Suprapubic skin (tissue), 4 donors: ENCODE measurements at places on chromosomes 1 and 21. TPM values are rescaled to one million over a fixed set of nuclear protein-coding genes. Genes with fewer than 3 reads are reported as not detected.

BNIPL gene
- 224 TPM for total RNA-seq

ANGPTL3 gene
- not detected for total RNA-seq

CBR3 gene
- 24.9 TPM for total RNA-seq

CYYR1 gene
- 9.3 TPM for total RNA-seq

CR1L gene
- not detected for total RNA-seq

FAM43B gene
- total RNA-seq = not detected

OSCP1 gene
- total RNA-seq = 15.4 TPM

FBXO2 gene
- 16.7 TPM for total RNA-seq

GBP2 gene
- total RNA-seq = 72.3 TPM

KRTAP10-10 gene
- 3.3 TPM for total RNA-seq

TMCO4 gene
- 14.7 TPM for total RNA-seq

DNA sequence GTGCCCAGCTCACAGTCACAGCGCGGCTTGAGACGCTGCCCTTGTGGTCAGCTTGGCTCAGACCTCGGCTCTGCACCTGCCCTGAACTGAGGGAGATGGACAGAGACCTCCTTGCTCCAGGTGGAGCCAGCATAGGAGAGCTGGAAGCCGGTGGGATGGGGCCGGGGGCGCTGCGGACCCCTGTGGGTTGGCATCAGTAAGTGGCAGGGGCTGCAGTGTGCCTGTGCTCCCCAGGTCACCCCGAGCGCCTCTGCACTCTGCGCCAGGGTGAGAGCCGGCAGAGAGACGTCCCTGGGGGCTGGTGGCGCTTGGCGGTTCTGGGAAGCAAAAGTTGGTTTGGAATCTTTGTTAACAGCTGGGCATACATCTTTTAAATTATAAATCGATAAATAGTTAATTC is 105.6 kb upstream of the TTC34 start:
- H3K4me3 ChIP-seq = no peak overlapping the region
- no peaks in the 10 kb centered on the region for H3K36me3 ChIP-seq
- H3K27me3 ChIP-seq = peaks cover 74% of the 10 kb centered on the region
- no peak for DNase-seq
- H3K4me1 ChIP-seq = no peaks in the 10 kb centered on the region

- H3K4me1 ChIP-seq = peaks cover 30% of the 10 kb centered on the region
- DNase-seq = no peak
- no peaks in the 10 kb centered on the region for H3K36me3 ChIP-seq
- no peak overlapping the region for H3K4me3 ChIP-seq
- no peaks in the 10 kb centered on the region for H3K27me3 ChIP-seq
Observed at GRCh38 chr1:113782406-113782805, 23.1 kb upstream of the PHTF1 start.

- no peak overlapping the region for H3K4me3 ChIP-seq
- H3K27ac ChIP-seq = peak overlapping the region; percentile 69
- no peak for DNase-seq
- H3K4me1 ChIP-seq = peaks cover 36% of the 10 kb centered on the region
- peaks cover 17% of the 10 kb centered on the region for H3K36me3 ChIP-seq
Observed at GRCh38 chr1:15966081-15966955, 9.6 kb downstream of the ZBTB17 start.

DNA sequence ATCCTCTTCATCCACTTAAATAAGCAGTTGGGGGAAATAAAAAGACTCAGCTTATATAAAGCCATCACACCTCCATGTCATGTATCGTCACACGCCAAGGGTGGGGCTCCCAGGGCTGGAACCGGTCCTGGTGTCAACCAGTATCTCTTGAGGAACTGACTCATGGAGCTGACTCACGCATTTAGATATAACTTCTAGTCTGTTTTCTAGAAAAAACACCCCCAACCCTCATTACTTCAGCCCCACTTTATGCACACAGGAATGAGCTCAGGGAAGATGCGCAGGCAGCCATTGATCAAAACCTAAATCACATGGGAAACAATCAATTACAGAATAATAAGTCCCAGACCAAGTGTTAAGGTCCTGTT is 6.9 kb upstream of the IL22RA1 start:
- peaks cover 18% of the 10 kb centered on the region for H3K4me1 ChIP-seq
- peaks cover 7% of the 10 kb centered on the region for H3K27me3 ChIP-seq

GRCh38 chr21:42653231-42654061 is at the start of gene PDE9A:
TSS of gene PDE9A (plus strand) at chr21:42653621. CDS start at chr21:42653815, 194 bp downstream.
- H3K4me1 ChIP-seq = peaks cover 34% of the 10 kb centered on the region
- H3K36me3 ChIP-seq = no peaks in the 10 kb centered on the region
- no peak for DNase-seq
- H3K27me3 ChIP-seq = peaks cover 47% of the 10 kb centered on the region

- DNase-seq = no peak
- H3K36me3 ChIP-seq = no peaks in the 10 kb centered on the region
- no peak overlapping the region for H3K27ac ChIP-seq
- no peaks in the 10 kb centered on the region for H3K27me3 ChIP-seq
- no peak overlapping the region for H3K4me3 ChIP-seq
Observed at GRCh38 chr1:215282557-215282956, 200.0 kb downstream of the KCNK2 start.

GRCh38 chr1:231407547-231408396 is 14.3 kb downstream of the EGLN1 start:
- peaks cover 58% of the 10 kb centered on the region for H3K4me1 ChIP-seq
- no peaks in the 10 kb centered on the region for H3K27me3 ChIP-seq
- H3K4me3 ChIP-seq = no peak overlapping the region
- no peak for DNase-seq
- H3K27ac ChIP-seq = no peak overlapping the region

GRCh38 chr1:92167151-92167550 is 50.6 kb upstream of the C1orf146 start:
- H3K27me3 ChIP-seq = no peaks in the 10 kb centered on the region
- no peak overlapping the region for H3K4me3 ChIP-seq
- no peaks in the 10 kb centered on the region for H3K4me1 ChIP-seq
- no peaks in the 10 kb centered on the region for H3K36me3 ChIP-seq
- DNase-seq = no peak
- no peak overlapping the region for H3K27ac ChIP-seq

- H3K36me3 ChIP-seq = no peaks in the 10 kb centered on the region
- no peak overlapping the region for H3K4me3 ChIP-seq
- no peak overlapping the region for H3K27ac ChIP-seq
- no peak for DNase-seq
Observed at GRCh38 chr1:223430236-223430635, 37.0 kb downstream of the CCDC185 start.

- no peak for DNase-seq
- no peak overlapping the region for H3K27ac ChIP-seq
- H3K36me3 ChIP-seq = no peaks in the 10 kb centered on the region
Observed at GRCh38 chr1:44422161-44422560, 17.1 kb downstream of the RNF220 start.

DNA sequence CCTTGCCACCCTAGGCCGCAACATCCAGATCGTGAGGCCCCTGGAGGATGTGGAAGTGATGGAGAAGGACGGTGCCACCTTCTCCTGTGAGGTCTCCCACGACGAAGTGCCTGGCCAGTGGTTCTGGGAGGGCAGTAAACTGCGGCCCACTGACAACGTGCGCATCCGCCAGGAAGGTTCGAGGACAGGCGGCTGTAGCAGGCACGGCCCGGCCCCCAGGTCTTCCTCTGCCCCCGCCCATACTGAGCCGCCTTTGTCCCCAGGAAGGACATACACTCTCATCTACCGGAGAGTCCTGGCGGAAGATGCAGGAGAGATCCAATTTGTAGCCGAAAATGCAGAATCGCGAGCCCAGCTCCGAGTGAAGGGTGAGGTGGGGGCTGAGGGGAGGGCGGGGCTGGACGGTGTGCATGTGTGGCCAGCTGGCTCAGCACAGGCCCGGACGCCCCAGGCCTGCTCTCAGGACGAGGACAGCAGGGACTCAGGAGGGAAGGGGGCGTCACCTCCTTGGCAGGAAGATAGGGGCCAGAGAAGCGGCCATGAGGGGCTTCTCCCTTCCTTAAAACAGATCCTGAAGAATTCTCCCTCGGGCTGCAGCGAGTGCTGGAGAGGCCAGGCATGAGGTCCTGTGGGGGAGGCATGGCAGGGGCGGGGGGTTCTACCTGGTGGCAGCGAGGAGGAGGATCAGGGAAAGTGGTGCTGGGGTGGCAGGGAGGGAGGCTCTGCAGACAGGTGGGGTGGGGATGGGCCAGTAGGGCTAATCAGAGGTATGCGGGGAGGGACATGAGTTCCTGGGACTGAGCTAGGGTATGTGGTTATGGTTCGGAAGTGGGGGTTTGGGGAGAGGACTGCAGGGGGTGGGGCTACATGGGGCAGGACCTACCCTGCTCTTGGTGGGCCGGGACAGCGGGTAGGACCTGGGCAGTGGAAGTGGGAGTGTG is 69.9 kb downstream of the OBSCN start:
- peaks cover 36% of the 10 kb centered on the region for H3K36me3 ChIP-seq
- no peak overlapping the region for H3K4me3 ChIP-seq
- peaks cover 15% of the 10 kb centered on the region for H3K4me1 ChIP-seq
- no peak overlapping the region for H3K27ac ChIP-seq
- H3K27me3 ChIP-seq = no peaks in the 10 kb centered on the region

- H3K27me3 ChIP-seq = no peaks in the 10 kb centered on the region
- no peak for DNase-seq
- no peak overlapping the region for H3K4me3 ChIP-seq
- H3K4me1 ChIP-seq = peaks cover 6% of the 10 kb centered on the region
- H3K36me3 ChIP-seq = no peaks in the 10 kb centered on the region
Observed at GRCh38 chr1:70893381-70893780, 154.2 kb downstream of the PTGER3 start.

GRCh38 chr1:112618114-112618720 is 724 bp downstream of the ST7L start:
- peak overlapping the region; percentile 75 for H3K4me3 ChIP-seq
- H3K27me3 ChIP-seq = no peaks in the 10 kb centered on the region
- H3K36me3 ChIP-seq = peaks cover 8% of the 10 kb centered on the region
- no peak for DNase-seq

GRCh38 chr1:44377925-44378784 is 23.1 kb upstream of the ERI3 start:
- no peak overlapping the region for H3K4me3 ChIP-seq
- no peaks in the 10 kb centered on the region for H3K4me1 ChIP-seq
- no peaks in the 10 kb centered on the region for H3K36me3 ChIP-seq
- H3K27ac ChIP-seq = no peak overlapping the region
- DNase-seq = no peak
- H3K27me3 ChIP-seq = peaks cover 3% of the 10 kb centered on the region

DNA sequence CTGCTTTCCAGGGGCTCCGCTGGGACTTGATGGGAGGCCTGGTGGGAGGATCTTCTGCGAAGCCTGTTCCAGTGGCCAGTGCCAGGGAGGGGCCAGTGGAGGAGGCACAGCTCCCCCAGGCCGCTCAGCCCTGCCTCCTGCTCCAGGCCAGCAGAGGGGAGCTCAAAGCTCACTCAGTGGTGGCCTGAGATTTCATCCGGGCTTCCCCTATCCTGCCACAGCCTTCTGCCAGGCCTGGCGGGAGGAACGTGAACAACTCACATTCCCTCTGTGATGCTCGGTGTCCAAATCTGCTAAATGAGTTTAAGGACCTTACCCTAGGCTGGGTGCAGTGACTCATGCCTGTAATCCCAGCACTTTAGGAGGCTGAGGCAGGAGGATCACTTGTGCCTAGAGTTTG is 3.3 kb downstream of the CLCNKB start:
- peaks cover 12% of the 10 kb centered on the region for H3K4me1 ChIP-seq
- H3K4me3 ChIP-seq = no peak overlapping the region
- no peak for DNase-seq
- no peak overlapping the region for H3K27ac ChIP-seq
